ENCODE measurements at places on chromosomes 1 and 21.

DNA sequence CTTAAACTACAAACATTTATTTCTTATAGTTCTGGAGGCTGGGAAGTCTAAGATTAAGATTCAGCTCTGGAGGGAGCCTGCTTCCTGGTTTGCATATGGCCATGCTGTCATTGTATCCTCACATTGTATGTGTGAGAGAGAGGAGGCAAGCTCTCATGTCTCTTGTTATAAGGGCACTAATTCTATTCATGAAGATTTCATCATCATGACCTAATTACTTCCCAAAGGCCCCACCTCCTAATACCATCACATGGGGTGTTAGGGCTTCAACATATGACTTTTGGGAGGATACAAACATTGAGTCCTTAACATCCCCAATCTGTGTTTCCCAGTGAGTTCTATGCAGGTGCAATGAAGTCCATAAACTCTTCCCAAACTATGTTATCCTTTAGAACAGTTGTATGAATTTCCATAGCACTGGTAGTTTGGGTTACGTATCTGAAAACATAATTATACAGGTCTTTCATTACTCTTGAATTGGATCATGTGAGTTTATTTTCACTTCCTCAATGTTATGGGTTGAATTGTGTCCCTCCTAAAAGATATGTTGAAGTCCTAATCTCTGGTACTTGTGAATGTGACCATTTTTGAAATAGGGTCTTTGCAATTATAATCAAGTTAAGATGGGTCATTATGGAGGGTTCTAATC, 124.2 kb downstream of the RUNX1 start:
- DNase-seq = no peak

- no peak for DNase-seq
Observed at GRCh38 chr1:54542962-54543539, 5.0 kb upstream of the ACOT11 start.

GRCh38 chr1:97630948-97631347, 289.9 kb downstream of the DPYD start:
- no peak for DNase-seq

DNA sequence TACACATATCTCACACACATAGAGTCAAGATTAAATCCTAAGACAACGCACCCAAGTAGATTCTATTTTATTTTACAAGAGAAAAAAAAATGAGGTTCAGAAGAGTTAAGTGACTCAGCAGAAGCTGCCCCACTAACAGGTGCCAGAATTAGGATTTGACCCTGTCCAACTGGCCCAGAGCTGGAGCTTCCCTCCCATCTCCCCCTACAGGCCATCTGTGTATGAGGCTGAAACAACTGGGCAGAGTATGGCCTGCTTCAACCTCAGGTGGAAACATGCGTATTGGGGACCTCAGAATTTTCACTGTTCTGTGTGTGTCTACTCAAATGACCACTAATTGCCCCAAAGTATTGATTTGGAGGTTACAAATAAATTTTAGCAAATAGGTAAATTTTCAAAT, 29.9 kb downstream of the PSMG1 start:
- no peak for DNase-seq

DNA sequence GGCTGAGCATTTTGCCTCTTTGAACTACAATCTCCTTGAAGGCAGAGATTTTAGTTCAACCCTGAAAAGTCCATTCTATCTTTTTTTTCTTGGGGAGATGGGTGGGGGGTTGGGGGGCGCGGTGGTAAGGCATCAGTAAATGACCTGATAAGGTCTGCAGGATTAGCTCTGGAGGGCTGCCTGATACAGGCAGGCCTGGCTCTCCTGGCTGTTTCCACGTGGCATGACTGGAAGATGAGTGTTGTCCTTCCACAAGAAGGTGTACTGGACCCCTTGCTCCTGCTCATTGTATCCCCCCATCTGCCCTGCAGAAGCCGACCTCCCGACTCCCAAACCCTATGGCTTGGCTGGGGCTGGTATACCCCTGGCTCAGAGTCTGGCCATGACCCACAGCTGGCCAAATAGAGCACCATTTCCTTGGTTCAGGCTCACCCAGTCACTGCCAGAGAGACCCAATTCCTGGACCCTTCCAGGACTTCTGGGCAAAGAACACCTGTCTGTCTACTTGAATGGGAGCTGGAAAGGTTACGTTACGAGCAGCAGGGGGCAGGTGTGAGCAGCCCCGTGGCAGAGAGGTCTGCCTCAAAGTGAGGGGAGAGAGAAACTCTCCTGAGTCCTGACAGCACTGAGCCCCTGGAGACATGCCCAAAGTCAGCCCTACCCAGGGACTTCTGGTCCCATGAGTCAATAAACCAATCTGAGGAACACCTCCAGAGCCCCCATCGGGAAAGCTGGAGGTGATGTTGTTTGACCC, 17.0 kb downstream of the DHRS3 start:
- DNase-seq = peak; percentile 50

DNA sequence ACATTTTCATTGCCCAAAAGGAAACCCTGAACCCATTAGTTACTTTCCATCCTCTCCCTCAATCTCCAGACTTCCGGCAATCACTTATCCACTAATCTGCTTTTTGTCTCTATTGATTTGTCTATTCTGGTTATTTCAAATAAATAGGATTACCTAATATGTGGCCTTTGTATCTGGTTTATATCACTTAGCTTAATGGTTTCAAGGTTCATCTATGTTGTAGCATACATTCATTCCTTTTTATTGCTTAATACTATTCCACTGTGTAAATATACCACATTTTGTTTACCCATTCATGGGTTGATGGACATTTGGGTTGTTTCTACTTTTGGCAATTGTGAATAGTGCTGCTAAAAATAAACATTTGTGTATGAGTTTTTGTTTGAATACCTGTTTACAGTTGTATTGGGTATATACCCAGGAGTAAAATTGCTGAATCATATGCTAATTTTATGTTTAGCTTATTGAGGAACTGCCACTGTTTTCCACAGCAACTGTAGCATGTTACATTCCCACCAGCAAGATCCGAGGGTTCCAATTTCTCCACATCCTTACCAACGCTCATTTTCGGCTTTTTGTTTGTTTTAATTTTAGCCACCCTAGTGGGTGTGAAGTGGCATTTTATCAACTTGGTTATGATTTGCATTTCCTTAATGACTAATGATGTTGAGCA, 2.5 kb upstream of the SLC25A44 start:
- DNase-seq = no peak

DNA sequence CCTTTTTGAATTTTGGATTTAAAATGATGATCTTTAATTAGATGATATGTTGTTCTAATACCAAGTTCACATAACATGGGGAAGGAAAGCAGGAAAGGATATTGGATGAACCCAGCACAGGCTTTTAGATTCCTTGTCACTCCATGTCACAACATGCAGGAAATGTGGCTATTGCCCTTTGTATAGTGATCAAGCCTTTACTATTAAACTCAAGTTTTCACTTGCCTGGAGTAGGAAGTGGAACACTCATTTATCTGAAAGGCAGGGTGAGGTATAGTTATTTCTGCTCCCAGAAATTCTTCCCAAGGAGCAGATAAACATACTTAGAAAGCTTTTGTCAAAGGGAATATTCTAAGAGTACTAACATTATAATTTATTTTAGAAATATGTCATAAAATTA, 37.2 kb upstream of the BCAS2 start:
- no peak for DNase-seq

DNA sequence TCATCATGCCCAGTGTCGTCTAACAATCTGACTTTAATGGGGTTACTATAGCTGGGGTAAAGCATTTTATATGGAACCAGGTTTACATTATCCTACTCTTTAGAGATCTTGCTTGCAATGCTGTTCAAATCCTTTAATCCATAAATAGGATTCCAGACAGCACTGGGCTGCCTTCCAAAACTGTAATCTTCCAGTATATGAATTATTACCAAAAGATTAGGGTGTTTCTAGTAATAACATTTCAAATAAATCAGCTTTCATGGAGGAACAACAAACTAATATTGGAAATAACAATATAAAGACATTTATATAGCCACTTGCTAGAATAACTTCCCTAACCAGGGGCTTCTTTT, 88.6 kb upstream of the PLXNA2 start:
- DNase-seq = no peak

GRCh38 chr1:36080801-36081200, 3.1 kb upstream of the TEKT2 start:
- DNase-seq = no peak

DNA sequence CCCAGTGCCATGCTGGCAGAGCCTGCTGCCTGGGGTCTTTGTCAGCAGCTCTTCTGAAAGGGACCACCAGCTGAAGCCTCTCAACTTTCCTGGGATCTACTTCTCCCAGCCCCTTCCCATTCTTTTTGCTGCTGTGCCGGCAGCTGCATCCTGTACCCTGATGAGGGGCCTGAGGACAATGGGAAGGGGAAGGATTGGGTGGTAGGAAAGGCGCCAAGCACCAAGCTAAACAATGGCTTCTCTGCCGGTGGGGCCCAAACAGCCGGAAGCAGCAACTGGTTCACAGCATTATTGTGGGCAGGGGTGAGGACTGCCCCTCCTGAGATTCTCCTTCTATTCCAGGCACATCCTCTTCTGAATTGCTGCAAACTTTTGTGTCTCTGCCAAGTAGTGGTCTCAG, 5.0 kb upstream of the EFCAB14 start:
- DNase-seq = no peak

DNA sequence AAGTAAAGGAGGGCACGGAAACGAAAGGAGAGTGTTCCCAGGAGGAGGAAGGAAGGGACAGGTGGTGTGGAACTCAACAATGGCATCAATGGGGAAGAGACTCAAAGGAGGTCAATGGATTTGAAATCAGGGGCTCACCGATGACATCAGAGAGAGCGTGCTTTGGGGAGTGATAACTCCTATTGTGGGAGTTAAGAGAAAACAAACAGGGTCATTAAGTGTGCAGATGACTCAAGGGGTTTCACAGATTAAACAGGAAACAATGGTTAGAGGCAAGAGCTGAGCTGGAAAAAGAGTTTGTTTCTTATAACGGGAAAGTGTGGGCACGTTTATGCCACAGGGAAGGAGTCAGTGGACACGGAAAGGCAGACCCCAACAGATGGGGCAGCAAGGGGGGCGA, 629.1 kb downstream of the SMYD3 start:
- no peak for DNase-seq

- DNase-seq = no peak
Observed at GRCh38 chr1:55962472-55962871, 616.9 kb downstream of the PLPP3 start.

DNA sequence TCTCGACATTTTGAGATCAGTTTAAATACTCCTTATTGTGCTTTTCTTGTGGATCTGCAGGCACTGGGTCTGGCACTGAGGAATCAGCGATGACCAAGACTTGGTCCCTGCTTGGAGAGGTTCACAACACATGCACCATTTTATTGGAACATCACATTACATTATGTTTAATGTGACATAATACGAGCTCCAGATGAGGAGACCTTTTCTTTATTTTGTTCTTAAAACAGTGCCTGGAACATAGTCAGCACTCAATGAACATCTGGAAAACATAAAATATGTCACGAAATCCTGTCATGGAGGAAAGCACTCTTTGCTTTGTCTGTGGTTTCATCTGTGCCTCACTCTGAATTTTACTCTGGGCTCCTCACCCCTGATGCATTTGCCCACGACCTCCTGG, 110.7 kb downstream of the ST6GALNAC3 start:
- DNase-seq = no peak

DNA sequence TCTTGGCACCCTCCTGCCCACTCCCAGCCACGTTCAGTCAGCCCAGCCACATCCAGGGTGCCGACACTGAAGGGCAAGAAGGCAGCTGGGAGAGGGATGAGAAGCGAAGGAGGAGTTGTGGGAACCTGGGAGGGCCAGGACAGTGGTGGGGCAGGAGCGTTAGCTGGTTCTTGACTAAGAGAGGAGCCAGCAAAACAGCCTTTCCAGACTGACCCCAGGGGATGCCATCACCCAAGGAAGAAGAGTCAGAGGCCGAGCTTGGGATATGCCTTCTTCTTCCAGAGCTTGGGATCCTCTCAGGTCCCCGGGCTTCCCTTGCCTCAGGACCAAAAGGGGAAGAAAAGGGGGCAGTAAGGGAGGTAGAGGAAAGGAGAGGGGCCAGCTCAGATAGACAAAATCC, 7.2 kb downstream of the INKA2 start:
- no peak for DNase-seq

- no peak for DNase-seq
Observed at GRCh38 chr1:183039330-183039729, 16.1 kb downstream of the LAMC1 start.

Measured in effector memory CD4-positive, alpha-beta T cell (primary cell).